Stimulated activated CD4-positive, alpha-beta T cell treated with anti-CD3 and anti-CD28 coated beads, TNF-alpha, amount 100 ng/mL, for 24 hours (primary cell): ENCODE measurements at places on chromosomes 11 and 22.

GRCh38 chr11:40186437-40187263 lies 1272.8 kb downstream of the LRRC4C start:
- no peak for DNase-seq

DNA sequence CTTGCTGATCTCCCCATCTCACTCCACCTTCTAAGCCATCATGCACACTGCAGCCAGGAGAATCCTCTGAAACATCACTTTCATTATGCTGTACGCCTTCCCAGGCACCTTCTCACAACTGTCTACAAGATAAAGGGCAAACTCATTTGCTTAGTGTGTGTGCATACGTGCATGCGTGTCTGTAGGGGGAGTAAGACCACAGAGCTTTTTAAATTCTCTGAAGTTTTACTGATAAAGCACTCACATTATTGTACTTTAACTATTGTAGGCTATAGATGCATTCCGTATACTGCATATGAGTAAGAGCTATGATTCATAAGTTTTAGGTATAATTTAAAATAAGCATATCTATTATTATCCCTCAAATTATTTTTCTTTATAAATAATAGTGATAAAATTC lies 15.3 kb upstream of the ANKK1 start:
- no peak for DNase-seq

GRCh38 chr11:91312541-91312940 lies 912.1 kb upstream of the FAT3 start:
- no peak for DNase-seq

- DNase-seq, result no peak
Measured at GRCh38 chr11:88555018-88555828, 217.7 kb upstream of the CTSC start.

- no peak for DNase-seq
Measured at GRCh38 chr22:50567721-50568252, 5.1 kb upstream of the SYCE3 start.

- DNase-seq, result no peak
Measured at GRCh38 chr11:73423506-73423905, 47.3 kb downstream of the RELT start.

- no peak for DNase-seq
Measured at GRCh38 chr11:83162377-83162776, 5.4 kb downstream of the PCF11 start.

GRCh38 chr11:78449866-78450265 lies 32.2 kb upstream of the GAB2 start:
- DNase-seq, result no peak

DNA sequence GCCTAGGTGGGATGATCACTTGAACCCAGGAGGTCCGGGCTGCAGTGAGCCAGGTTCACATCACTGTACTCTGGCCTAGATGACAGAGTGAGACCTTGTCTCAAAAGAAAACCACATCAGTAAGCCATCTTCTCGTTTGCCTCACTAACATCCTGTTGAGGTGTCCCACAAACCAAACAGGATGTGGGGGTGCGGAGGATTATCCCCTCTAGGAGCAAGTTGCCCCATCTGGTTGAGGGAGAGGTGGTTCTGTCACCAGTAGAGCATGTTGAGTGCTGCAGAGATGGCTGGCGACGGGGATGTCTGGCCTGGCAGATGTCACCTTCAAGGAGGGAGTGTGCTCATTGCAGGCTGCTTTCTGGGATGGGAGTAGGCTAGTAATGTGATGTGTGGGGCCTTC lies 72.4 kb downstream of the ZNRF3 start:
- peak; percentile 43 for DNase-seq

DNA sequence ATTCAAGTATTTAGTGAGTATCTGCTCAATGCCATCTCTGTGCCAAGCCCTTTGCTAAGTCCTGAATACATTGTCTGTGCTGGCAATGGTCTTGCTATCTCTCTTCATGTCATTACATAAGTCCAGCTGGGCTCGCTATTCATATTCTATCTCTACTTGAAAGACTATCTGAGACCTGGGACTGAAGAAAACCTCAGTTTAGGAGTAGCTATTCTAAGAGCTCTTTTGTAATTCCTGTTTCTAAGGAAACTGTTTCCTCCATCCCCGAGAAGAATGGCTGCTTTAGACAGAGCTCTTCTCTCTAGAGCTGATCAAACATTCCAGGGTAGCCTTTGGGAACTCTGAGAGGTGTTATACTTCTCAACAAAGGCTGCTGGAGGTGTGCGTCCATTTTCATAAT lies 33.0 kb downstream of the SLC17A6 start:
- no peak for DNase-seq

- DNase-seq, result no peak
Measured at GRCh38 chr22:37552524-37553163, 7.6 kb upstream of the CDC42EP1 start.

- no peak for DNase-seq
Measured at GRCh38 chr22:49328118-49328475, 499.6 kb downstream of the BRD1 start.

GRCh38 chr11:86218125-86219084 lies 26.1 kb upstream of the EED start:
- no peak for DNase-seq

- no peak for DNase-seq
Measured at GRCh38 chr22:27597703-27598444, 203.7 kb downstream of the MN1 start.
